GM04504 (cell line): ENCODE measurements at places on chromosomes 11 and 22.
A peak's percentile ranks its signal among the peaks of the same experiment; 100 is the strongest.

DNA sequence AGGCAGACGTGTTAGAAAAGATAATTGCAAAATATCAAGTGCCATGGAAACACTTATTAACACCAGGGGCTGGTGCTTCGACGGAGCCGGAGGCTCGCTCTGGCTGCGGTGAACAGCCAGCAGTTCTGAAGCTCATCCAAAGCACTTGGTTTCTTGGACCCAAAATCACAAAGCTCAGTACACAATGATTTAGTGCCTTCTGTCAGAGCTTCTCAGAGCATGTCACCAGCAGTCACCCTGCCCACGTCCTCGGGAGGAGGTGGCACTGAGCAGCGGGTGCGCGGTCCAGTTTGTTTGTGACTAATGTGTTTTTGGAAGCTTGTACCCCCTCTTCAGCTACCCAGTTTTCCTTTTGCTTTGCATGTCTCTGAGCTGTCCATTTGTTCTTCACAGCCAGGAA is 58.7 kb upstream of the KIRREL3 start:
- DNase-seq = no peak

GRCh38 chr11:112771851-112772250 is 189.4 kb upstream of the NCAM1 start:
- DNase-seq = no peak

DNA sequence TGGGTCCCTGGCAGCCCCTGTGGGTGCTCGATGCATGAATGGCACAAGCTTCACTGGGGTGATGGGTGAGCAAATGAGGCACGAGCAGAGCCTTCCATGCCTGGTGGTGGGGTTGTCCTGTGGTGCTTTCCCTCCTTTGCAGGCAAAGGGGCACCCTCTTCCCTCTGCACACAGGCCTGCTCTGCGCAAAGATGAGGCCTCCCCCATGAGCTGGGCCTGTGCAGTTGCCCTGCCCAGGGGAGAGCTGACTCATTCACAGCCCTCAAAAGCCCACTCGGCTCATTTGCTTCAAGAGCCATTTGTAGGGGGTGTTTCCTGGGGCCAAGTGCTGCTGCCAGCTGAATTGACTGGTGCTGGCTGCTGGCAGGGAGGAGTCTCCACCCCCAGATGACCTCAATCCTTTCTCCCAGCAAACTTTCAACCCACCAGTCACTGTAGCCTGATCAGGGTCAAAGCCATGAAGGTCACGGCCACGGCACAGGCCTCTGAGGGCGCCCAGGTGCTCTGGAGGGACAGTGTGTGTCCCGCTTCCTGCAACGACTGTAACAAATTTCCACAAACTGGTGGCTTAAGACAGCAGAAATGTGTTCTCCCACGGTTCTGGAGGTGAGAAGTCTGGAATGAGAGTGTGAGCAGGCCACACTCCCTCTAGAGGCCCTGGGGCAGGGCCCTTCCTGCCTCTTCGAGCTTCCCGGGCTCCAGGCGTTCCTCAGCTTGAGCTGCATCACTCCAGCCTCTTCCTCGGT is 48.8 kb upstream of the ANO1 start:
- DNase-seq = no peak

DNA sequence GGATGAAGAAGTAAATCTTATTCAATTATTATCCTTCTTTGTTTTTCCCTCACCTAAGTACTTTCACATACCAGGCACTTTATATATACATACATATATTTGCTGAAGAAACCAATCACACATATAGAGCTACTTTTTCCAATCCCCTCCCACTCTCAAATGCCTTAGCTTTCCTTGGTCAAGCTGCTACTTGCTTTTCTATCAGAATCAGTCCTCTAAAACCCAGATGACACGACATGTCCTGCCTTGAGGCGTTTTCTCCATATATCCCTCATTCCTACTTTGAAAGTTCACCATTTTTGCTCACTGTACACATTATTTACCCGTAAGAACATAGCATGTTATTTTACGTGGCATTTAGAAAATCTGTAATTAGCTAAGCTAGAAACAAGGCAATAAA is 5.4 kb downstream of the RAB38 start:
- DNase-seq = no peak

DNA sequence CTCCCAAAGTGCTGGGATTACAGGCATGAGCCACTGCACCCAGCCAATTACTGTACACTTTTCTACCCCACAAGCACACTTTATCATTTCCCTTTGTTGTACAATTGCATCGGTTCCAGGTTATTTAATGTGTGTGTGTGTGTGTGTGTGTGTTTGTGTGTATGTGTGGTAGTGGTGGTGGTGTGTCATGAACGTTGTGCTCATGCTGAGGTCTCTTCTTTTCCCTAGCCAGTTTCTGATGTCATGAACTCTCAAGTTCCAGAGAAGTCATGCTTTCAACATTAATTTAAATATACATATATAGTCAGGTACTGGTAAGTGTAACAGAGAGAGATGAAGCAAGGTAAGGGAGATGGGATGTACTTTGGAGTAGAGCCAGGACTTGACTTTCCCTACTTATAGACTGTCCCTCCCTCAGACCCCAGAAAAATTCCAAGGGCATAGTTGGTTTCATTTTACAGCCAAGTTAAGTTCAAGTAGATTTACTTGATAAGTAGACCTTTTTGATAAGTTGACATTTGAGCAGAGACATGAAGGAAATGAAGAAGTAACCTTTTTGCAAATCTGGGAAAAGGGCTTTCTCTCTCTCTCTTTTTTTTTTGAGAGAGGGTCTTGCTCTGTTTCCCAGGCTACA is 42.7 kb downstream of the WEE1 start:
- no peak for DNase-seq

- no peak for DNase-seq
Observed at GRCh38 chr11:34242037-34242625, 115.7 kb downstream of the ABTB2 start.

DNA sequence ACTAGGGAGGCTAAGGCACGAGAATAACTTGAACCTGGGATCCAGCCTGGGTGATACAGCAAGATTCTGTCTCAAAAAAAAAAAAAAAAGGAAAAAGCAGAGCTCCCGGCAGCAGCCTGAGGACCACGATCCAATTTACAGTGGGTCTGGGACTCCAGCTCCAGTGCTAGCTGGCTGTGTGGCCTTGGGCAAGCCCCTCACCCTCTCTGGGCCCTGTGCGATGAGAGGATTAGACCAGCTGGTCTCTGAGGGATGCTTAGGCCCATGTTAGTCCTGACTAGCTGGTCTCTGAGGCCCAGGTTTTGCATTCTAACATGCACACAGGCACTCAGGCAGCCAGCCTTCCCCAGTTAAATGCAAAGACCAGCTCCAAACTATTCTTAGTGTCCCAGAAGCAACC is 13.7 kb downstream of the CARD10 start:
- no peak for DNase-seq

- DNase-seq = no peak
Observed at GRCh38 chr11:67572747-67573419, 10.7 kb upstream of the GSTP1 start.

DNA sequence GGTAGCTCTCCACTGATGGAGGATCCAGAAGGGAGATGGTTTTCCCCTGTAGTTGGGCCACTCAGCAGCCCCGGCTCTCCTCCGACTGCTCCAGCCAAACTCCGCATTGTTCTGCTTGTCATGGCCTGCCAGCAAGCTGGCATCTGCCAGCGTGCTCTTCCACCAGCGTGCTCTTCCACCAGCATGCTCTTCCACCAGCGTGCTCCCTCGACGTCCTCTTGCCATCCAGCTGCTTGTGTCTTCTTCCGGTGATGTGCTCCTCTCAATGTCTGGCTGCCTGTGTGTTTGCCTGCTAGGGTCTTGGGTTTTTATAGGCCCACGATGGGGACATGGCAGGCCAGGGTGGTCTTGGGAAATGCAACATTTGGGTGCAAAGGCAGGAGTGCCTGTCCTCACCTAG is 43.5 kb upstream of the GNAZ start:
- no peak for DNase-seq

GRCh38 chr11:1834779-1835670 is at the start of gene SYT8:
Gene SYT8 (plus strand): TSS chr11:1834990. CDS start chr11:1835106, 116 bp downstream.
- DNase-seq = no peak

- DNase-seq = no peak
Observed at GRCh38 chr11:15725246-15725645, 610.5 kb downstream of the INSC start.

- no peak for DNase-seq
Observed at GRCh38 chr11:20156280-20156875, 3.9 kb downstream of the DBX1 start.

- DNase-seq = no peak
Observed at GRCh38 chr11:105937331-105937730, 84.7 kb downstream of the MSANTD4 start.

GRCh38 chr11:109644152-109644551 is 222.2 kb downstream of the C11orf87 start:
- DNase-seq = peak; percentile 20
